ENCODE measurements at places on chromosomes 2 and 18.

- no peak for DNase-seq
Measured at GRCh38 chr2:28522481-28522880, 26.6 kb downstream of the PLB1 start.

DNA sequence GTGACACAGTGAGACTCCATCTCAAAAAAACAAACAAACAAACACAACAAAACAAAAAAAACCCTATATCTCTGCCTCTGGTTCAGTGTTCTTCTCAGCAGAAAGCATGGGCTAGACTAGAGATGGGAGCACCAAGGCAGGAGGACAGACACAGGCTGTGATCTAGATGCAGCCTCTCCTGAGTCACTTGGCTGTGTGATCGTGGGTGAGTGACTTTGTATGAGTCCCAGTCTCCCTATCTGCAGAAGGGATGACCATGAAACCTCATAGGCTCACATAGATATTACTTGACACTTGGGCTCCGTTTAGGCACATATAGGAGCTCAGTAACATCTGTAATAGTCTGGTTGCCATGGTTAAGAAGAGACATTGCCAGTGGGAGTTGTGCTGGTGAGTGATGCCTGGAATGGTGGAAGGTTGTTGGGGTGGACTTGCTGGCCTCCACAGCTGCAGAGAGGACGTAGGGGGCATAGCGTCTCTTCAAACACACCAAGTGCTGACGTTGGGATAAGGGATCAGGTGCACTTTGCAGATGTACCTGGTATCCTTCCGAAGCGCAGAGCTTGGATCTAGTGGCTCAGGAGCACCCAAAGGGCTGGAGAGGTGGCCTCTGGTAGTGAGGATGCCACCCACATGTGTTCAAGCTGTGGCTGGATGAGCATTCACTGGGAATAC lies 318.9 kb upstream of the HS6ST1 start:
- DNase-seq: no peak

GRCh38 chr2:142599504-142599903 lies 278.0 kb upstream of the KYNU start:
- DNase-seq: no peak

DNA sequence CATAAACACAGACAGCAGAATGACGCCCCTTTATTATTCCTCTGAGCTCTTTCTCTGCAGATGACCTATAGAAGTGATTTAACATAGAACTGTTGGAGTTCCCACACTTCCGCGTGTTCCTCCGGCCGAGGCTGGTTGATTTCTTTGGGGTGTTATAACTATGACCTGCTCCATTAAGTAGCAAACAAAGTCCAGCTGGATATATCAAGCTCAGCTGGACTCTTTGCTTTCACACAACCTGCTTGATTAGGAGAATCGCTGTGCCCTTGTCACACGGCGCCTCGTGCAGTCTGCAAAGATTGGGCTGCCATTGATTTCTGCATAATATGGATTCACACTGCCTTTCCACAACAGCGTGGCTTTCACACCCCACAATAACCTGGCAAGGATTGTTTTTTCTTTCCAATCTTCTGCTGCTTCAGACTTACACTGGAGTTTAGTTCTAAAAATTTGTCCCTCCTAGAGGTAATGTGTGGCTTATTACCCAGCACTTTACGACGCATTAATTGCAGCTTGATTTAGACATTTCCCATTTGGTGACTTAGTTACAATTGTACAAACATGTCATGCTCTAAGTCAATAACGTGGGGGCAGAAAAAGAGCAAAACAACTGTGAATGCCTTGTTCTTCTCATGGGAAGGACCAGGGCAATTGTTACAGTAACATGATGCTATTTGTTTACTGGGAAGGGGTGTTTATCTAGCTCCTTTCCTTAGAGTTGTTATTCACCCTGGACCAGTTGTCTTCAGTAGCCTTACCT lies 485.7 kb downstream of the TXNL1 start:
- DNase-seq: no peak

DNA sequence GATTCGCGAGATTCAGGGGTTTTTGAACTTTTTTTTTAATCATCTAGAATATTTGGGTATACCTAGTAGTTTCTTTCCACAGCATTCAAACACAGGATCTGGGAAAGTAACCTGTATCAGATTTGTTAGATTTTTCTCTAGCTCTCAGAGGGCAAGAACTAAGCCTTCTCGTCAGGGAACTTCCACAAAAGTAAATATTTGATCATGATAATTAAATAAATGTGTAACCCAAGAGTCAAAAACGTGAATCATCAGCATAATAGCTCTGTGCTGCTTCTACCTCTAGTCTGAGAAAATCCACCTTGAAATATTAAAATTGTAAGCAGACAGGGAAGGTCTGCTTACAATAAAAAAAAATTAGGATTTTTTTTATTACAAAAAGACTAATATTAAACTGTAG lies 225.7 kb upstream of the SPOPL start:
- no peak for DNase-seq

- DNase-seq: no peak
Measured at GRCh38 chr2:221807706-221808105, 235.6 kb upstream of the EPHA4 start.

DNA sequence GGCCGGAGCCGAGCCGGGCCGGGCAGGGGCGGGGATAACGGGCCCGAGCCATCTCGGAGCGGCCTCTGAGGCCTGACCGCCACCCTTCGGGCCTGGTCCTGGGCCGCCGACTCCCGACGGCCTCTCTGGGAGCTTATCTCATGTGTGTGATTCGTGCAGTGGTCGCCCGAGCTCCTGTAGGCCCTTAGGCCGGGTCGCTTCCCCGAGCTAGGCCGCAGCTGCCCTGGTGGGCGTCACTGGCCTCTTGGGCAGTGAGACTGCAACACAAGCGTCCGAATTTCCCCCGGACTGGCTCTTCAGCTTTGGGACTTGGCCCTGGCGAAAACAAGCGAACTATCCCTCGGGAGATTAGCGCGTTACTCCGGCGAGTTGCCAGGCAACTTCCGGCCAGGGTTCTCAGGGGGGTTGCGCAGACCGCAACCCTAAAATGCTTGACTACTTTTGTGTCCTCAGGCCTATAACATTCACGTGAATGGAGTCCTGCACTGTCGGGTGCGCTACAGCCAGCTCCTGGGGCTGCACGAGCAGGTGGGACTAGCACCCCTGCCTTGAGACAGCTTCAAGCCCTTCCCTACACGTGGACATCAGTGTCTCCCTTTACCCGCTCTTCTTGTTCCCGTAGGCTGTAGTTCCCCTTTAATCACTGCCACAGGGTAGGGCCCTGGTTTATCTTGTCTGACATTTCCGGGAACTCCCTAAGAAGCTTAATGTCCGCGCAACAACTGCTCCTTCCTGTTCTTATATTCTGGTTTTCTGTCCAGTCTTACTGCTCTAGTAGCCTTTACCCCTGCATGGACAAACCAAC lies 602 bp downstream of the SNX17 start:
- peak; percentile 10 for DNase-seq

- DNase-seq: peak; percentile 15
Measured at GRCh38 chr2:9360701-9361100, 62.6 kb downstream of the ITGB1BP1 start.

All from AG08395 (cell line).